HCEC 1CT (cell line): ENCODE measurements at places on chromosomes 12 and 14.

DNA sequence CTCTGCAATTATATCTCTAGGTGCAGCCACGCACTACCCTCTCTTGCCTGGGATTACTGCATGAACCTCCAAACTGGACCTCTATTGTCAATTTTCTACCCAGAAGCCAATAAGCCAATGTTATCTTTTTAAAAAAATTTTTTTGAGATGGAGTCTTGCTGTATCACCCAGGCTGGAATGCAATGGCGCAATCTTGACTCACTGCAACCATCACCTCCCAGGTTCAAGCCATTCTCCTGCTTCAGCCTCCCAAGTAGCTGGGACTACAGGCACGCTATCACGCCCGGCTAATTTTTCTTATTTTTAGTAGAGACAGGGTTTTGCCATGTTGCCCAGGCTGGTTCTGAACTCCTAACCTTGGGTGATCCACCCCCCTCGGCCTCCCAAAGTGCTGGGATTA lies 11.2 kb upstream of the PXN start:
- DNase-seq, result peak; percentile 51

- DNase-seq, result peak; percentile 2
These were observed 610 bp downstream of the VSIG10 start for GRCh38 chr12:118103201-118103600.

- no peak for DNase-seq
These were observed 58.0 kb downstream of the FAR2 start for GRCh38 chr12:29207120-29207519.

GRCh38 chr14:75579338-75579864 lies 981 bp downstream of the FLVCR2 start:
- DNase-seq, result no peak

DNA sequence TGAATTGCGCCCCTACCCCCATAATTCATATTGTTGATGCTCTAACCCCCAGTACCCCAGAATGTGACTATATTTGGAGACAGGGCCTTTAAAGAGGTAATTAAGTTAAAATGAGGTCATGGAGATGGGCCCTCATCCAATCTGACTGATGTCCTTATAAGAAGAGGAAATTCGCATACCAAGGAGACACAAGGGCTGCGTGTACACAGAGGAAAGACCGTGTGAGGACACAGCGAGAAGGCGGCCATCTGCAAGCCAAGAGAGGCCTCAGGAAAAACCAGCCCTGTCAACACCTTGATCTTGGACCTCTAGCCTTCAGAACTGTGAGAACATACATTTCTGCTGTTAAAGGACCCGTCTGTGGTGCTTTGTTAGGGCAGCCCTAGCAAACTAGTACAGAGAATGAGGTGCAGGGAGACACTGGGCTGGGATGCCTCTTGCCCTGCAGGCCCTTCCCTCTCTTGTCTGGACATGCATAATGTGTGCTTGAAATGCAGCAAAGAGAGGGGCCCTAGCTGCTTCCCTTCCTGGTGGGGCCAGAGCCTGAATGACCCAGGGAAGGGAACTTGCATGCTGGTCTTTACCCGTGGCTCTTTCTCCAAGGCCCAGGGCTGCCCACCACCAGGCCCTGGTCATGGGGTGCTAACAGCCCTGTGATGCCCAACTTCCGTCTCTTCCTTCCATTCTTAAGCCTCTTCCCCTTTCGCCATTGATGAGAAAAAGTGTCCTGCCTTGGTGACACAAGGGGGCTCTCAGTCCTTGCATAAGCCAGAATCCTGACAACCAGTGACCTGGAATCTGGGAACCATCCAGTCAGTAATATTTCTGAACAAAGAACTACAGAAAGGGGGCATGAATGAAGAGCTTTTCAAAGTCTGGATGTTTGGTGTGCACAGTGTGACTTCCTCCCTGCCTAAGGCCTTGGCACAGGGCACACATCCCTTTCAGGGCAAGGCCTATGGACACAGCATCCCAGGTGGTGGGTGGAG lies 50.0 kb upstream of the GPATCH2L start:
- peak; percentile 11 for DNase-seq

DNA sequence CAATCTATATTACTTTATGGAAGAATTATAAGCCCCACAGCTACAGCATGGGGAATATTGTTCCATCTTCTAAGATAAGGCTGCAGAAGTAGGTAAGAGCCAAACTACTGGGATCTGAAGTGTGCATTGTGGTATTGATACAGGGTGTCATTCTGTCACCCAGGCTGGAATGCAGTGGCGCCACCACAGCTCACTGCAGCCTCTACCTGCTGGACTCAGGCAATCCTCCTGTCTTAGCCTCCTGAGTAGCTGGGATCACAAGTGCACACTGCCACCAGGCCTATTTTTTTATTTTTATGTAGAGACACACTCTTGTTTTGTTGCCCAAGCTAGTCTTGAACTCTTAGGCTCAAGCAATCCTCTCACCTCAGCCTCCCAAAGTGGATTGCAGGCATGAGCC lies 21.3 kb upstream of the DIP2B start:
- no peak for DNase-seq

DNA sequence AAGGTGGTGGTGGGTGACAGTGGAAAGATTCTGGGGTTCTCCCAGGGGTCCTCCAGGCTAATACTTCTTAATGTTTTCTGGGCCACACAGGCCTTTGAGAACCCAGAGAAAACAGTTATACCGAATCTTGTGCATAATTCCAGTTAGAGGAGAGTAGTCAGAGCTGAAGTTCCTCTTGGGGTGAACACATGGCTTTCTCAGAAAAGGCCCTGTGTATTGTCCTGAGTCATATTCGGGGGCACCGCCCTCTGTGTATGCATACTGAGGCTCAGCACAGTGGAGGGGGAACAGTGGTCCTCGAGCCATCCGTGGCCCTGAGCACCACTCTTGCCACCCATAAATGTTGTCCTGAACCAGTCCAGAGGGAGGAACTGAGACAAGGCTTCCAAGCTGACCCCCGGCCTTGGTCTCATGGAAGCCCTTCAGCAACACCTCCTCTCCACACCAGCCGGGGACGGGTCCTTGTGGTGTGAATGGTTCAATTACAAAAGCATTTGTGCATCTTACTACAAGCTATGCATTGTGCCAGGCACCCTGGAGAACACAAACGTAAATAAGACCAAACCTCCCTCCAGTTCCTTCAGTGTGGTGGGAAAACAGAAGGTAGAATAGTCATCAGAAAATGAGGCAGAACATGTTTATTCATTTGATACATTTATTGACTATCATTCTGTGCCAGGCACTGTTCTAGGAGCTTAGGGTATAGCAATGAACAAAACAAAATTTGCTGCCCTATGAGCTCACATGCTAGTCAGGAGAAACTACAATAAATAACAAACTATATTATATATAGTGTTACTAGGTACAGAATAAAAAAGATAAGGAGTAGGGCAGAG lies 9.9 kb downstream of the DHRS2 start:
- no peak for DNase-seq

DNA sequence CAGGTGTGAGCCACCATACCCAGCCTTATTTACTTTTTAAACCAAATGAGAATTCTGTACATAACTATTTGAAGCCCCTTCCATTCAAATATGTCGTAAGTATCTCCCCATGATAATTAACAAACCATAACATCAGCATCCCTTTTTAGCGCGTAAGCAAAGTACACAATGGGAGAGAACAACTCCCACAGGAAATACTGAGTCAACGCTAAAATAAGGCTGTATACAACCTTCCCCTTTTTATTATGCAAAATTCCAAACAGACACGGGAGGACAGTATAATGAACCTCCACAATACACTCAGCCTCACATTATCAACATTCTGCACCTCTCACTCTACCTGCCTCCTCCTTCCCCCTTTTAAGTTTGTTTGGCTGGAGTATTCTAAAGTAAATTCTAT lies 73.5 kb downstream of the CCDC88C start:
- no peak for DNase-seq

- DNase-seq, result no peak
These were observed 189.2 kb upstream of the DIO3 start for GRCh38 chr14:101371799-101372793.

DNA sequence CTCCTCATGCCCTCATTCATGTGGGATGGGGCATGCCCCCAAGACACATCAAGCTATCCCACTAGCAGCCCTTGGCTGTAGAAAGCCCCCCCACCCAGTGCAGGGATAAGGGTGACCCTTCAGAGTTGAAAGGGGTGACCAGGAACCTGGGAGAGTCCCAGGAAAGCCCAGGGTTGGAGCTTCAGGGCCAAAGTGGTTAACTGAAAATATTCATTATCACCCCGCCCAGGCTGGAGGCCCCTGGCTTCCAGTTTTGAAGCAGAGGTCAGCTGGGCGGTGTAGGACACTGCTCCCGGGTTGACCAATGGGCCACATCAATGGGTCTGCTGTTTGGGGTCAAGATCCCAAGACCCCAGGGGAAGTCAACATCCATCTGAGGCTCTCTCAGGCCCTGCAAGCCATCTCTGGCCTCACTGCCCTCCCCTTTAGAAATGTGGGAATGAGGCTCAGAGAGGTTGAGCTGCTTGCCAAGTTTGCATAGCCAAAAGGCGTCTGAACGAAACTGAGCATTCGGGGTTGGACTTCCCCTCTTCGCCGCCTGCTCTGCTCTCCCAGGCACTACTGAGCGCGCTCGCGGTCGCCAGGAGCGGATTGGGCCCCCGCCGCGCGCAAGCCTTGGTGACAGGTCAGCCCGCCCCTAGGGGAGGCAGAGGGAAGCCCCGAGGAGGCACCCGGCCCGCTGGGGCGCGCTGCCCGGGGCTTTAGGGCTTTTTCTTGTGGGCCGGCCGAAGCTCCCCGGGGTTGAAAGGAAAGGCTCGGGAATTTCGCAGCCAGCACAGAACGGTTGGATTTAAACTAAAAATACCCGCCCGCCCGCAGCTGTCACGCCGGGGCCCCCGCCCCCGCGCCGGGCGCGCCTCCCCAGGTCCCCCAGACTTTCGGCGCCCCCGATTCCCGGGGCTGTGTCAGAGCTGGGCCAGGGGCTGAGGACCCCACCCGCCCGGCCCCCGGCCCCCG lies 576 bp downstream of the SYNE3 start:
- peak; percentile 59 for DNase-seq

GRCh38 chr14:51073731-51074130 lies 21.2 kb downstream of the TRIM9 start:
- DNase-seq, result no peak

DNA sequence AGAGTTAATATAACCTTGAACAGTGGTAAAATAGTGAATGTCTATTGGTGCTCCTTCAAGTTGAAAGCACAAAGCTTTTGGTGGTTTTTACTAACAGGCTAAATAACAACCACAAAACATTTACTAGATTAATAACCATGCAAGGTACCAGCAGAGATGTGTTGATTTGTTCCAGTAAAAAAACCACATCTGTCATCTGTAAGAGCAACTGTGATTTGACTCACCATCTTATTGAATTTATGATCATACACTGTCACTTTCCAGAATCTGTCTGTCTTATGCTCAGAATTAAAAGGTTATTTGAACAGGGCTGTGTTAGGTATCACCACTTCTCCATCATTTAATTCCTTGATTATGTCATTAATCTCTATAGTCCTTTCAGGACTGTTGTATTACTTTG lies 107.0 kb upstream of the PTHLH start:
- no peak for DNase-seq

DNA sequence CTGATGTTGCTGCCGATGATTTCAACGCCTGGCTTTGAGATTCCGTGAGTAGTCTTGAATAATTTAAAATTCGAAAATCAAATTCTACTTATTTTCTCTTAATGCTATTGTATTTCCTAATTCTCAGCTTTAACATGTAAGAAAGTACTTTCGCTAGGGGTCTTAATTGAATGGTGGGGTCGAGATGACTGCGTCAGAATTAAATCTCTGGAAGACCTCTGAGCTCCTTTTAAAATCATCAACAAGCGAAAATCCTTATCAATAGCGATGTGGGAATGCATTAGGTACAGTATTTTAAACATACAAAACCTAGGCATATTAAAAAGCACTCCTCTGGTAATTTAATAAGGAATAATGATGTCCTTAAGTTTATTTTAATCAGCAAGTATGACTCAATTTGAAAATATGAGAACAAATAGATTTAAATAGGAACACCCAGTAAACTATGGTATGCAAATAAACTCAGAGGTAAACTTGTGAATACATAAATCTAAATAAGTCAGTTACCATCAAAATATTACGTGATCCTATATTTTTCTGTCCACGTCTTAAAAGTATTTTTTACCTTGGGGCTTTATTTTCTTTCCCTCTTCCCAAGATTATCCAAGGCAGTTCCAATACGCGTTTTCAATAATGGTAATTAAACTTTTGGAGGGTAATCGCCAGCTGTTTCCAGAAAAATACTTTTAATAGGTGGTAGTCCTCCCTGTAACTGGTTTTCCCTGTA lies 1.4 kb downstream of the FOXA1 start:
- no peak for DNase-seq

GRCh38 chr12:111991946-111992345 lies 21.0 kb downstream of the TMEM116 start:
- DNase-seq, result no peak

DNA sequence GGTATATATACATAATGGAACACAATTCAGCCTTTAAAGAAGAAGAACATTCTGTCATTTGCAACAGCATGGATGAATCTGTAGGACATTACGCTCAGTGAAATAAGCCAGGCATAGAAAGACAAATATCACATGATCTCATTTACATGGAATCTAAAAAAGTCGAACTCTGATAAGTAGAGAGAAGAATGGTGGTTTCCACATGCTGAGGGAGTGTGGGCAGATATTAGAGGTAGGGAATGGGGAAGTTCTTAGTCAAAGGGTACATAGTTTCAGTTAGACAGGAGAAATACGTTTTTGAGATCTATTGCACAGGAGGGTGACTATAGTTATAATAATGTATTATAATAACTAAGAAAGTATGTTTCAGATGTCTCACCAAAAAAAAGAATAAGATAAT lies 71.4 kb downstream of the ADAMTS20 start:
- DNase-seq, result no peak

DNA sequence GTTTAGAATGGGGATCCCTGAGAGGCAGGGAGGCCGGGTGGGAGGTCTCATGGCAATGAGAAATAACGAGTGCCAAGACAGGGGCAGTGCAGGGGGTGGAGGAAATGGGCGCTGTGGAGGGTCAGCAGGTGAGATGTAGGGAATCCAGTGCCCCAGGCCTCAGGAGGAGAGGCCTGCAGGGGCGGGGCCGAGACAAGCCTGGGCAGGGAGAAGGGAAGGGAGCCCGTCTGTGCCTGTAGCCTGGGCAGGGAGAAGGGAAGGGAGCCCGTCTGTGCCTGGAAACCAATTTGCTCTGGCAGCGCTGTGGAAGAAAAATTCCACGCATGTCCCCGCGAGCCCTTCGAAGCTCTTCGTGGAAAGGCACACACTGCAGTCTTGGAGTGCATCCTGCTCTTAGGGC lies 10.6 kb upstream of the NCOR2 start:
- no peak for DNase-seq

DNA sequence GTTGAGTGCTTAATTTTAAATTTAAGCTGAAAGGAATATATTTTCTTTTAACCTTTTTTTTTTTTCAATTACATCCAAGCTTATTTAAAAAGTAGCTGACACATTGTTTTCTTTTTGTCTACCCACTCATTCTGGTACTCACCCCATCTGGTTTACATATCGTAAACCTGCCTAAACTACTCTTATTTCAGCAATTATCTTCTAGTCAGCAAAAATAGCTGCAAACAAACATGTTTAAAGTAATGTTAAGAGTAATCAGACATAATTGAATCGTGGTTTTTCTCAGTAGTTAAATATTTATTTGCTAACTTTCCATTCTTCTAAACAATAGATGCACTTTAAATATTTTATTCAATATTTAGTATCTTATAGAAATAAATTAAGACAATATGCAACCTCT lies 492.7 kb upstream of the MGAT4C start:
- no peak for DNase-seq
